ENCODE measurements at places on chromosomes 5 and 9.
A peak's percentile ranks its signal among the peaks of the same experiment; 100 is the strongest.

- no peak for DNase-seq
Measured at GRCh38 chr5:22614486-22615094, 238.6 kb downstream of the CDH12 start.

DNA sequence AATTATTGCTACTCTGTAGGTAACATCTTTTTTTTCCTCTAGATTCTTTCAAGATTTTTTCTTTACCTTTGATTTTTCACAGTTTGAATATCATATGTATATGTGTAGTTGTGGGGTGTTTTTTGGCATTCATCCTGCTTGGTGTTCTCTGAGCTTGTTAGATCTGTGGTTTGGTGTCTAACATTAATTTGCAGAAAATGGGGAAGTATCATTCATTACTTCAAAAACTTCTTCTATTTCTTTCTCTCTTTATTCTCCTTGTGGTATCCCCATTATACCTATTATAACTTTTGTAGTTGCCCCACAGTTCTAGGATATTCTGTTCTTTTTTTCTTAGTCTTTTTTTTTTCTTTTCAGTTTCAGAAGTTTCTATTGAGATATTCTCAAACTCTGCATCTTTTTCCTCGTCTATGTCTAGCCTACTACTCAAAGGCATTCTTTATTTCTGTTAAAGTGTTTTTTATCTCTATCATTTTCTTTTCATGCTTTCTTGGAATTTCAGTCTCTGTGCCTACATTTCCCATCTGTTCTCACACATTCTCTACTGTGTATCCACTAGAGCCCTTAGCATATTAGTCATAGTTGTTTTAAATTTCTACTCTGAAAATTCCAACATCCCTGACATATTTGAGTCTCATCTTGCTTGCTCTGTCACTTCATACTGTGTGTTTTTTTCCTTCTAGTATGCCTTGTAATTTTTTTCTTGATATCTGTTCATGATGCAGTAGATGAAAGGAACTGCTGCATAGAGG lies 60.1 kb upstream of the GNA14 start:
- no peak for DNase-seq

DNA sequence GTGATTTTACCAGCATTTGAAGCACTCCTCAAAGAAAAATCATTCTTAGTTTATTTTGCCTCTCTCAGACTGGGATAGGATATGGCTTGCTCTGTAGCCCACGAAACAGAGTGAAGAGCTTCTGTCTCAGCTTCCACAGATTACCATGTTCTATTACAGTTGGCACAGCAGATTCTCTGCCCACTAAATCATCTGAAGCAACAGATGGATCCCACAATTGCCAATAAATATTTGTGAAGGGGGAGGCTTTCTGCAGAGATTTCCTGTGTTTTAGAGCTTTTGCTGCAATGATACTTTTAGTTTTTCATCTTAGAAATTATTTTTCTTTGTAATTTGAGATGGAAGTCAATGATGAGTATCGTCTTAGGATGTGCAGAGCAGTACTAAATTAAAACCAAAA lies 12.3 kb upstream of the MAP3K1 start:
- DNase-seq = no peak

DNA sequence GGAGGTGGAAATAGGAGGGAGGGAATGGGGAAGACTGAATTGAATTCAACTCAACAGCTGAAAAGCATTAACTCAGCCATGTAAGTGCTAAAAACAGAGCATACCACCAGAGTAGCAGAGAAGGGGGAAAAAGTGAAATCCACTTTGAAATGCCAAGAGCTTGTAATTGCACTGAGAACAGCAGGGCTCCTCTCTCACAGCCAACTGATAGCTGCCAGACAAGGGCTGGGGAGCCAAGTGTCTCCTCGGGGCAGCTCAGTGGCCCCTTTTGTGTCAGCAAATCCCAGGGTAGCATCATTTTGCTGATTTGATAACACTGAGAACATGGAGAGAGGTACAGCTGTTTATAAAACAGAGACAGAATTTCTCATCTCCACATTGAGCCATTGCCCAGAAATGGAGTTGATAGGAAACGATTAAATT lies 182.5 kb downstream of the FRMD3 start:
- DNase-seq = peak; percentile 39

DNA sequence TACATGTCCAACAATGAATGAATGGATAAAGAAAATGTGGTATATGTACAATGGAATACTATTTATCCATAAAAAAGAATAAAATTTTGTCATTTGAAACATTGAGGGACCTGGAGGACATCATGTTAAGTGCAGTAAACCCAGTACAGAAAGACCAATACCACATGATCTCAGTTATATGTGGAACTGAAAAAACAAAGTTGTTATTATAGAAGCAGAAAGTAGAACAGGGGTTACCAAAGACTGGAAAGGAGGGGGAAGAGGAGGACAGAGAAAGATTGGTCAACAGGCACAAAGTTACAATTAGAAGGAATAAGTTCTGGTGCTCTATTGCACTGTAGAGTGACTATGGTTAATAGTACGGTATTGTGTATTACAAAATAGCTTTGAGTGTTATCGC lies 233.8 kb downstream of the SEMA6A start:
- no peak for DNase-seq

- DNase-seq = no peak
Measured at GRCh38 chr9:93268551-93269314, 84.8 kb downstream of the WNK2 start.

DNA sequence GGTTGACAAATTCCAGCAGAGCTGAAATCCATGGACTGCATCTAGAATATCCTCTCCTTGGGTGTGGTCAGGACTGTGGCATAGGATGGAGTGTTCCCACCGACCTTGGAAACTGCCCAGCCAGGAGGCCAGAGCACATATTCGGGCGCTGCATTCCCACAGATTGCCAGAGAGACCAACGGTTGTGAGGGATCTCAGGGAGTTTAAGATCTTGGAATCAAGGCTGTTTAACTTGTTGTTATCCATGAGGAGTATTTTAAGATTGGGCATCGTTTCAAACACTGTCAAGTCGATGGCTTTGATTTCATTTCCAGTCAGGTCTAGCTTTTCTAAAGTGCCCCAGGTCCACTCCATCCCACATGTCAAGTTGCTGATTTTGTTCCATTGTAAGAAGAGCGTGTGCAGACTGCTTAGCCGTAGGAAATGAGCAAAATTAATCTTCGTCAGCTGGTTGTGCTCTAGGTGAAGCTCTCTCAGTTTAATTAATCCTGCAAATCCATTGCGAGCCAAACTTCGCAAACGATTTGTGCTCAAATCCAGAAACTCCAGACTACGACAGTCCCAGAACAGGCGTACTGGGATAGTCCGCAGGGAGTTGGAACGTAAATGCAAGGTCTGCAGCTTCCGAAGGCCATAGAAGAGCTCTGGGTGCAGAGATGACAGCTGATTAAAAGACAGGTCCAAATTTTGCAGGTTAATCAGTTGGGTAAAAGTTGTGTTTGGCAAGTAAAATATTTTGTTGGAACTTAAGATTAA lies 1.5 kb downstream of the LRRTM2 start:
- peak; percentile 71 for DNase-seq

DNA sequence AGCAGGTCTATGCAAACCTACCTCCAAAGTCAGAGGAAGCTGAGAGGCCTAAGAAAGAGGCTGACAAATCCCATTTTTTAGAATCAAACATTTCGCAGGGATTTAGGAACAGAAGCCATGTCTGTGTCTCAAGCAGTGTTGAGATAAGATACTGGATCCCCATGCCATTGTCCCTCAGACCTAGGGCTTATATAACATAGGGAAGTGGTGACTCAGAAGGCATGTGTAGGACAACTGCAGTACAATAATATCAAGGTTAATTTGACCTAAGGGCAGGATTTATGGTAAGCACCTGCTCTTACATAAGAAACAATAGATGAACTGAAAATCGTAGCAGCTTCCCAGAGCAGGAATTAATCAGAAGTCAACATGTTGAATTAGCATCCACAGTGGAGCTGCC lies 459.4 kb downstream of the ANXA1 start:
- no peak for DNase-seq

- no peak for DNase-seq
Measured at GRCh38 chr5:89712134-89712700, 697.3 kb downstream of the CETN3 start.

GRCh38 chr5:127840809-127841208 lies 137.6 kb downstream of the CCDC192 start:
- DNase-seq = no peak

- DNase-seq = no peak
Measured at GRCh38 chr5:137113939-137114338, 385.2 kb downstream of the SPOCK1 start.

DNA sequence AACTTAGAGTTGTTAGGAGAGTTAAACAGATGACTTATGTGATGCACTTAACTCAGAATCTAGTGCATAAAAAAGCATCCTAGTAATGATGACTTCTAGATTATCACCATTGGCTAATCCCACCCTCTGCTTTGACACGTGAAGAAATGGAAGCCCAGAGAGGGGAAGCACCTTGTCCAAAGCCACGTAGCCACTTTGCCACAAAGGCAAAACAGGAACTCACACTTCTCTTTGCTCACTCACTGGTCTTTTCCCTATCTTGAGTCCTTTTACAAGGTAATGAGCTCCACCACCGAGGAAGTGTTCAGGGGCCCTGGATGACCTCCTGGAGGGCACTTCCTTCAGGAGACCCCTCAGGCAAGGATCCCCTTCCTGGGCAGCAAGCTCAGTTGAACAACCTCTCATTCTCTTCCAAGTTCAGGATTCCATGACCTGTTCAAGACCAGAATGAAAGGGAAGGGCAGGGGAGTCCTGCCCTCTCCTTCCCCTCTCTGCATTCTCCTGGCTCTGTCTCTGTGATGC lies 89.7 kb downstream of the HRH2 start:
- no peak for DNase-seq

DNA sequence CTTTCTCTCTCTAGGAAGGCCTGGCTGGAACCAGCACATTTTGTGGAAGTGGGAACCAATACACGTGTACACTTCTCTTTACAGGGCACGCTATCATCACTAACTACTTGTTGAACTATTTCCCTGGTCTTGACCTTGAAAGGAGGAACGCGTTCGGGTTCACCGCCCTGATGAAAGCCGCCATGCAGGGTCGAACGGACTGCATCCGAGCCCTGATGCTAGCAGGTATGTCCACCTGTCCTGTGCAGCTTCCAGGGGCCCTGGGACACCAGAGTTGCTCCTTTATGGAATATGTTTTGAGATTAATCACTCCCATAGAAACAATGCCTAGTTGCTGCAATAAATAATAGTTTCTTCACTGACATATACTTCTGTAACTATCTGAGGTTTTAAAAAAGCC lies 74.1 kb downstream of the ANKRD33B start:
- DNase-seq = no peak

DNA sequence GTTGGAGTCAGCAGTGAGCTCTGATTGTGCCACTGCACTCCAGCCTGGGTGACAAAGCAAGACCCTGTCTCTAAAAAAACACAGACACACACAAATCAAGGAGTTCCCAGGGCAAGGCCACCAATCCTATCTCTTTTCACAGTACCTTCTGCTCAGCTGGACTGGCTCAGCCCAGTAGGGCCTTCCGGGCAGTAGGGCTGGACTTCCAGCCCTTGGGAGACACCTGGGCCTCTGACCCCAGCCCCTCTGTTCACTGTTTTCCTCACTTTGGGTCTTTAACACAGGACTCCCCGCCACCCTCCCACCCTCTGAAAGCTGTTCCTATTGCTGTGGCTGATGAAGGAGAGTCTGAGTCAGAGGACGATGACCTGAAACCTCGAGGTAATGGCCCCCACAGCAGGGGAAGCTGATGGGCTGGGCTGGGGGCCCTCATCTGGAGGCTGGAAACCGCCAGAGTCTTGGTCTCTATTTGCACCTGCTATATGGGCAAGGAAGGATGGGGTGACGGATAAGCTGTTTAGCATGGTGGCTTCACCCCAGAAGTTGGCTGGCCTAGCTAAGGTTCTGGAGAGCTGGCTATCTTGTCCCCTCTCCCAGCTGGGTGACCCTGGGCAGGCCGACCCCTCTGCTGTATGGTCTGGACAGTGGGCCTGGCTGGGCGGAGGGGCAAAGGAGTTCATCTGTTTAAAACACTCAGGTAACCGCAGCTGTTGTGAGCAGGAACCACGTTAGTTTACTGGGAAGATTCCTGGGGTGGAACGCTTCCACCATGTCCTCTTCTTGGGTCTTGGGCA lies 25.6 kb downstream of the USP20 start:
- no peak for DNase-seq

GRCh38 chr5:179127136-179128040 lies 67.2 kb downstream of the ZNF354C start:
- no peak for DNase-seq

DNA sequence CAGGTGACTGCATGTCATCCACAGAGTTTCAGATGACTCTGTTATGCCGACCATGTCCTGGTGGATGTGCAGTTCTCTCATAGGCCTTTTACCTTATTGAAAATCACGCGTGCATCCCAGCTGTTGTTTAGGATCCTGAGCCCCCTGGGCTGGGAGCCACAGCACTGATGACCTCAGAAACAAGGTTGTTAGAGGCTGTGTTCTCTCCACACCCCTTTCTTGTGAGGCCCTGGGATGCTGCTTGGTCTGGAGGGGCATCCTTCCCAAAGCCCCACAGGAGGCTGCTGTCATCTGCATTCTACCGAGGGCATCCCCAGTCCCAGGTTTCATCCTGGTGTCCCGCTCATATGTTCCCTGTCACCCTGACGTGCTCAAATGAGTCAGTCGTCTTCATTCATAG lies 76.5 kb upstream of the IRX4 start:
- no peak for DNase-seq

DNA sequence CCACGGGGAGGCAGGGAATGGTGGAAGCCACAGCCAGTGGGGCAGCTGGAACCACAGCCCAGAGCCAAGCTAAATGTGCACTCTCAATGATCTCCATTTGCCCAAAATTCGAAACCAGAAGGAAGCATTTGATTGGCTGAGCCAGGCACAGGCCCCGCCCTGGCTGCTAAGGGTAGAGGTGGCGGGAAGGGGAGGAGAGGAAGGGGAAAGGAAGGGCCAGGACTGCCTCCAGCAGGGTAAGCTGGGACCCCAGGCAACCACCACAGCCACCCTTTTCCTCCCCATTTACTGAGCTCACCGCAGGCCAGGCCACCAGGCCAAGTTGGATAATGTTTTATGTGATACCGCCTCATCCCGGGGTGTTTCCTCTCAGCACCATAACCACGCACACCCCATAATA lies 100.3 kb upstream of the RAPGEF1 start:
- DNase-seq = no peak

DNA sequence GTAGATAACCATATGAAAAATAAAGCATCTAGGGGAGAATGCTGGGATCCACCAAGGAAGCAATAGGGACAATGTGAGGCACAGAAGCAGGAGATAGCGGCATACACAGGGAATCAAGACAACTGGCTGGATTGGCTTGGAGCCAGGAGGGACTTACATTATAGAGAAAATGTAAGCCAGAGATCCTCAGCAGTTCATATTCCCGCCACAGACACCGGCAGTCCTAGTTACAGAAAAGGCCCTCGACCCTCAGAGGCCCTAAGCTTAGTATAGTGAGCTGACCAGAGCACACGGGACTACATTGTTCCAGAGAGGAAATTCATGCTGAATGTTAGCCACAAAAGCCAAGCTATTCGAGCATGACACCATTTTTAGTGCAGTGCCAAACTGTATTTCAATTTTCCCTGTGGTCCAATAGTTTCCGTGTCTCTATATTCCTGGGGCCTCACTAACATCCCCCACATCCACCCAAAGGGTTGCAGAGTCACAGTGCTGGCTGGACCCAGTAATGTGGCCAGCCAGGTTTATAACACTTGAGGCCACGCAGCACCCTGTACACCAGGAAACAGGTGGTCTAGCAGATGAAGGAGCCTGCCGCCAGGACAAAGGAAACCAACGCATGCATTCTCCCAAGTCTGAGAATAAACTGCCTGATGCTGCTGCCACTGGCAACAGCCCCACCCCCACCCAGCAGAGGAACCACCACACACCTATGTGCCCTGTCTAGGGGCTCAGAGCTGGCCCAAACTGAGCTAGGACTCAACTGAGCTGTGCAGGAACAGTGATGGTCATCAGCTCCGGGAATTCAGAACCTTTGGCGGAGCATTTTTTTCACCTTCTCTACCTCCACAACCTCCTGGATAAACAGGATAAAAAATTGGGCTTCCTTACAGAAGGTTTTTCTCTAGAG lies 693.2 kb upstream of the CHD1 start:
- DNase-seq = no peak

Measured in eye (tissue), 1 donor.